RCC 7860 (cell line): ENCODE measurements at places on chromosomes 11 and 22.
A peak's percentile ranks its signal among the peaks of the same experiment; 100 is the strongest.

GRCh38 chr11:65459552-65459951 lies 37.0 kb downstream of the NEAT1 start:
- DNase-seq: no peak

DNA sequence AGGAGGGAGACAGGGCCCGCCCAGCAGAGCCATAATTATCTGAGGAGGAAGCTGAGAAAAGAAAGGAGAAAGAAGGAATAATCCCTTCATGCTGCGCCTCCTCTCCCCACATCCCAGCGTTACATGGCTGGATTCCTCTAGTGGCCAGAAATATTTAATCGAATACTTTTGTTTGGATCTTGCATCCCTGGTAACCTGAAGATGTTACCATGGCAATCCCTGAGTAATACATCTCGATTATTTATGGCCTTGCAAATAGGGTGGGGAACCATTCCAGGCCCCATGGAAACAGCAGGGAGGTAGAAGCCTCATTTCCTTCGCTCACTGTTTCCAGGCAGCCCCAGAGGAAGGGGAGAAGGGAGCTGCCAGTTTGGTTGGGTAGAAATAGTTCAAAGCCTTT lies 357.7 kb downstream of the BUD13 start:
- no peak for DNase-seq

- DNase-seq: no peak
Observed at GRCh38 chr22:17047656-17048055, 37.1 kb upstream of the IL17RA start.

- DNase-seq: no peak
Observed at GRCh38 chr11:121298774-121299173, 6.2 kb downstream of the SC5D start.

DNA sequence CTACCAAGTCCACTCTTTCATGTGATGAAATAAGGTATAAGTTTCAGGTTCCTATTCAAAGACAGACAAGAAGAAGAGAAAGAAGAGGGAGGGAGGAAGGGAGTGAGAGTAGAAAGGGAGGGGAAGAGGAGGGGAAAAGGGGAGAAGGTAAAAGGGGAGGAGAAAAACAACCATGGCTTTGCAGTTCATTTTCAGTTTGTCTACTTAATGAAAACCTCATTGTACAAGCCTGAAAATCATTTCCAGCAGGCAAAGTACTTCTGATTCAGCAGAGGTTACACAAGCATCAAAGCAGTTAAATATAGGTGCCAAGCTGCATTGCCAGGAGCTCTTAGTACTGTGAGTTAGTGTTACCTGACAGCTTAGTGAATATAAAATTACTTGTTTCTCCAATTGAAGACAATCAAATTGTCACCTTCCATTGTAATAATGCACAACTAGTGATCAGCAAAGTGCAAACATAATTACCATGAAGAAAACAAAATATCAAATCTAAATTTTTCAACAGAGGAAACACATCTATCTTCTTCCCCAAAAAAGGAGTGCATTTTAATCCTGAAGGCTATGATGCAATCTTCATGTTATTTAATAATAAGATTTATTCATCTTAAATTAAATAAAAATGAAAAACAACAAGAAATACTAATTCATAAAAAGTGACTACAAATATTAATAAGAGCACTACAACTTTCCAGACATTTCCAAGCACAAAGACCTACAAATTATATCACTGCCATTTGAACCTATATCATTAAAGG lies 8.2 kb downstream of the SOX6 start:
- DNase-seq: no peak

DNA sequence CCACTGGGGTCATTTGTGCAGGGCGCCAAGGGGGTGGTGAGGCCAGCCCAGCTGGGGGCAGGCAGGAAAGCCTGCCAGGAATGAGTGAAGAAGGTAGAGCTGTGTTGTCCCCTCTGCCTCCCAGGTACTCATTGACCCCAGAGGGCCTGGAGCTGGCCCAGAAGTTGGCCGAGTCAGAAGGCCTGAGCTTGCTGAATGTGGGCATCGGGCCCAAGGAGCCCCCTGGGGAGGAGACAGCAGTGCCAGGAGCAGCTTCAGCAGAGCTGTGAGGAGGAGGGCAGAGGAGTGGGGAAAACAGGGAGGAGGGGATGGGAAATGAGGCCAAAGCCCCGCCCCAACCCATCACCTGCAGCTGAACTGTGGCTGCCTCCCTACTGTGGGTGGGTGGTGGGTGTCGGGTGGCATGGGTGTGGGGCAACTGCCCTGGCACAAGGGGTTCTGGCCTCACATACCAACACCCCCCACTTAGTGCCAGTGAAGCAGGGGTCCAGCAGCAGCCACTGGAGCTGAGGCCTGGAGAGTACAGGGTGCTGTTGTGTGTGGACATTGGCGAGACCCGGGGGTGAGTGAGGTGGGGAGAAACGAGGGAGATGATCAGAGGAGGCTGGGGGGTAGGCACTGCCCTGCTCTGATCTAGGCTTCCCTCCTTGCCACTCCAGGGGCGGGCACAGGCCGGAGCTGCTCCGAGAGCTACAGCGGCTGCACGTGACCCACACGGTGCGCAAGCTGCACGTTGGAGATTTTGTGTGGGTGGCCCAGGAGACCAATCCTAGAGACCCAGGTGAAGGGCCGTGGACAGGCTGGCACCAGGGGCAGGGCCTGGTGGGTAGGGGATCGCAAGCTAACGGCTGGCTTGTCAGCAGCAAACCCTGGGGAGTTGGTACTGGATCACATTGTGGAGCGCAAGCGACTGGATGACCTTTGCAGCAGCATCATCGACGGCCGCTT lies 3.0 kb downstream of the MUS81 start:
- no peak for DNase-seq

- no peak for DNase-seq
Observed at GRCh38 chr11:1770528-1770927, 6.8 kb upstream of the CTSD start.

DNA sequence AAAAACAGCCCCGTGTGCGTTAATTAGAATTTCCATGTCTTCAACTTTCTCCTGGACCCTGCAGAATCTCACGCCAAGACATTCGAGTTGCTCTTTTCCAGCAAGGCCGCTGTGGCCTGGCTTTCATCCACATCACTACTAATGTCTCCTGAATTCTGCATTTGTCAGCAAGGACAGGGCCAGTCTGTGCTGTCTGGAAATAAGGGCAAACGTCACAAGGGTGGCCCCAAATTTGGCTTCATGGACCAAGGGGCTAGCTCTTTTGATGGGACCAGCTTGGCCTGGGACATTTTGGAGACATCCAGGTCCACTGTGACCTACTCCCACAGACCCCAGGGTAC lies 33.4 kb downstream of the KCNQ1OT1 start:
- no peak for DNase-seq

- DNase-seq: peak; percentile 41
Observed at GRCh38 chr11:119100246-119100970, 1.2 kb downstream of the DPAGT1 start.

GRCh38 chr11:5285703-5286340 lies 15.9 kb downstream of the OR51B4 start:
- no peak for DNase-seq

DNA sequence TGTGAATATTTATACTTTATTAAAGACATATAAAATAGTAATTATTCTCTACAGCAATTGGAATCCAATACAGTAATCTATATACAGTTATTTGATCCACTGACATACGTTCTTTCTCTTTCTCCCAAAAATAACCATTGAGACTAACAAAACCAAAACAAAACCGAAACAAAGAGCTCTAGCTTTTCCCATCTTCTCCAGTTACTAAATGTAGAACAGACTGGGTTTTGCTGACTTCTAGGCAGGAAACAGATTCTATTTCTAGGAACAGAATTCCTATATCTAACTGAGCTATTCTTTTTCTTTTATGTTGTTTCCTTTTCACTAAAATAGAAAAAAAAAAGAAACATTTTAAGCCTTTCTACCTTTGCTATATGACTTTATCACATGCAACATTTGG lies 80.1 kb downstream of the PACS1 start:
- DNase-seq: no peak

DNA sequence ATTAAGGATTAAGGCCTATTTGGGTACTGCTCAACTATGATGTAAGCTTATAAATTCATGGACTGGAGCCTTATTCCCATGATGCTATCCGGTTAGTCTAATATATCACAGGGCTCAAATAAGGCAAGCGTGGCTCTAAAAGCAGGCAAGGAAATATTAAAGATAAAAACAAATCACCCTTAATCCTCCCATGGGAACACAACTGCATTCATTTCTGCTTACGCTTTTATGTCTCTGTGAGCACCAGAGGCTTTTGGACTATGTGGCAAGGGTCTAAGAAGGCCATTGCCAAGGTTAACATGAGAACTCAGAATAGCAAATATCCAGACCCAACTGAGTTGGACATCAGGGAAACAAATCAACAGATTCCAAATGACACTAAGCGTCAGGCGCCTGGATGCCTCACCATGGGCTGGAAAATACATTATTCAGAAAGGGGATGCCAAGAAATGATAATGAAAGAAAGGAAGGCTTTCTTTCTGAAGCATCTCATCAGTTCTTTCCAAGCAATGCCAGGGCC lies 138.1 kb downstream of the SLC1A2 start:
- DNase-seq: no peak

- no peak for DNase-seq
Observed at GRCh38 chr11:128549256-128549944, 38.0 kb downstream of the ETS1 start.

DNA sequence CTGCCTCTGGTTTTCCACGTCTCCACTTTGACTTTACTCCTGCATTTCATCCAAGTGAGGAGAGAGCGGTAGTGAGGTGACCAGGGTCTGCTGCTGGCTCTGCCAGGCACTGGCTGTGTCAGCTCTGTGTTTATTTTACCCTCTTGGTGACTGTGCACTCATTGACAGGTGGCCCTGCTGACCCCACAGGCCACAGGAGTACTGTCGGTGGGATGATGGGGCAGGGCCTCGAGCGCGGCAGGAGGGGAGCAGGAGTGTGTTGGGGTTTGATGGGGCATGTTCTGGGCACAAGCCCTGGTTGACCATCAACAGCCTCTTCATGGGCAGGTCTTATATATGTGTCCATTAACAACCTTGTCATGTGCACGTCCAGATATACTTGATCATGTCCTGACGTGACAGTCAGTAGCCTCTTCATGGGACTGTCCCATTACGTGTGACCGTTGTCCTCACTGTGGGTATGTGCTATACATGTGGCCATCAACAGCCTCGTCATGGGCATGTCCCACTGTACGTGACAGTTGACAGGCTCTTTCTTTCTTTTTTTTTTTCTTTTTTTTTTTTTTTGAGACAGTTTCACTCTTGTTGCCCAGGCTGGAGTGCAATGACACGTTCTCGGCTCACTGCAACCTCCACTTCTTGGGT lies 31.4 kb upstream of the ACR start:
- no peak for DNase-seq

DNA sequence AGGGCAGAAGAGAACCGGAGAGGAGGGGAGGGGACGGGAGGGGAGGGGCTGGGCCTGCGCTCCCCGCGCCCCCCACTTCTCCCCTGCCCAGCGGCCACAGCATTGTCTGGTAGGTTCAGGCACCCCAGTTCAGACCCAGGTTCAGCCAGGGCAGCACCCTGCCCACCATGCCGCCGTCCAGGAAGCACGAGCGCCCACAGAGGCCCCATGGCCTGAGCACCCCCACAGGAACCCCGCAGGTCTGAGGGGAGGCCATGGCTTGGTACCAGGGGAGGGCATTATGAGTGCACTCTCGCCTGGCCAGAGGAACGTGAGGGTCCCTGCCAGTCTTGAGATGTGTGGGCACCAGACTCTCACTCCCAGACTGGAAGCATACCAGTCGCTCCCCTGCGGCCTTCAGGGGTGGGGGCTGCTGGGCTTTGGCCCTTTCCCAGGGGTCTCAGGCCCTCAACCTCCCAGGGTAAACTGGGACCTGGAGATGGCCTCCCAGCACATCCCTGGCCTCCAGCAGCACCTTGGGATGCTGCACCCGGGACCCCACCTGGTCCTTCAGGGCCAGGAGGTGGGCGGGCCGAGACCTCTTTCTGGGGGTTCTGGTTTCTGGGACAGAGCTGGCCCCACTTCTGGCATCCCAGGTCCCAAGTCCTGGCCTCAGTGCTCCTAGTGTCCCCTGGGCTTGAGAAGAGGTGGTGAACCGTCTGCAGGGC lies 597 bp upstream of the PLXNB2 start:
- no peak for DNase-seq

DNA sequence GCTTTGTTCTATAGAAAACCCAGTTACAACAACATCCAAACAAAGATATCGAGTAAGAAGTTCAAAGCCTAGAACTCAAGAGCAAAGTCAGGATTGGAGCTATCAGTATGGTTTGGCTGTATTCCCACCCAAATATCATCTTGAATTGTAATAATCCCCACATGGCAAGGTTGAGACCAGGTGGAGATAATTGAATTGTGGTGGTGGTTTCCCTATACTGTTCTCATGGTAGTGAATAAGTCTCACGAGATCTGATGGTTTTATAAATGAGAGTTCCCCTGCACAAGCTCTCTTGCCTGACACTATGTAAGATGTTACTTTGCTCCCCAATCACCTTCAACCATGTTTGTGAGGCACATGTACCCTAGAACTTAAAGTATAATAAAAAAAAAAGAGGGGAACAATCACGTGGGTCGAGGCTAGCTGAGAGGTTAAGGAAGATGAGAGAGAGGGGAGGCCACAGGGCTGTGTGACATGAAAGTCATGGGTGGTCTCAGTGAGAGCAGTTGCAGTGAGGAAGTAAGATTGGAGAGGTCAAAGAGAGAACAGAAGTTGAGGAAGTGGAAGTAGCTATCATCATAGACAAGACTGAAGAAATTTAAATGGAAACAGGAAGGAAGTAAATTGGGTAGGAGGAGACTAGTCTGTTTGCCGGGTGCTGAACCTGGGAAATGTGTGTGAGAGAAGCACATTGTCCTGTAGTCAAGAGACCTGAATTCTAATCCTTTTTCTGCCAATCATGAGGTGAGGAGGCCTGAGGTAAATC lies 80.1 kb upstream of the CD44 start:
- no peak for DNase-seq
